ENCODE measurements at places on chromosomes 12 and 14.

DNA sequence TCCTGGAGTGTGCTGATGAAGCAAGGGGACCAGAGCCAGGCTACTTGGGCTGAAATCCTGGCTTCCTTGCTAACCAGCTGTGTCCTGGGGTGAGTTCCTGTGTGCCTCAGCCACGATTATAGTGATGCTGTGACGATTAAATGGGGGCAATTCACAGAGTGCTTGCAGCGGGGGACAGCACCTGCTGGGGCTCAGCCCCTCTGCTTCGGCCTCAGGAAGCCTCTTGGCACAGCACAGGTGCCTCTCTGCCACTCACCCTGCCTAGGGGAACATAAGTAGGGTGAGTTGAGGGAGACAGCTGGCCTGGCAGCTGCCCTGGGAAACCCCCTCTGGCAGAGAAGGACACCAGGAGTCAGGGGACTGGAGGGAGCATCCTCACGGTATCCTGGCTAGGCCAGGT lies 9.4 kb downstream of the KRT80 start:
- DNase-seq = peak; percentile 40

DNA sequence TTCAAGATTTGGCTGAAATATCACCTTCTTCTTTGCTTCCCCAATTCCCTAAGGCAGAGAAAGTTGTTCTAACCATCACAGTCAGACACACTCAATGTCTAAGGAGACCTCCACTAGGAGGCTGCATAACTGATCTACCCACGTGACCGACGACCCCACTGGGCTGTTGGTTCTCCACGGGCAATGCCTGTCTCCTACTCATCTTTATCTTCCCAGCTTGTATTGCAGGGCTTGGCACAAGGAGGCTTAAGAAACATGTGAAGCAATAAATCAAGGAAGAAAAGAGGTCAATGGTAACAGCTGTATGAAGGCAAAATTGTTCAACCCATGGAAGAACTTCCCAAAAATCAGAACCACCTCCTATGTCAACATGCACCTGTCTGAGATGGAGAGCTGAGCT lies 27.1 kb downstream of the NT5DC3 start:
- no peak for DNase-seq

- DNase-seq = peak; percentile 91
Measured at GRCh38 chr14:77660754-77661153, 44.3 kb upstream of the SPTLC2 start.

DNA sequence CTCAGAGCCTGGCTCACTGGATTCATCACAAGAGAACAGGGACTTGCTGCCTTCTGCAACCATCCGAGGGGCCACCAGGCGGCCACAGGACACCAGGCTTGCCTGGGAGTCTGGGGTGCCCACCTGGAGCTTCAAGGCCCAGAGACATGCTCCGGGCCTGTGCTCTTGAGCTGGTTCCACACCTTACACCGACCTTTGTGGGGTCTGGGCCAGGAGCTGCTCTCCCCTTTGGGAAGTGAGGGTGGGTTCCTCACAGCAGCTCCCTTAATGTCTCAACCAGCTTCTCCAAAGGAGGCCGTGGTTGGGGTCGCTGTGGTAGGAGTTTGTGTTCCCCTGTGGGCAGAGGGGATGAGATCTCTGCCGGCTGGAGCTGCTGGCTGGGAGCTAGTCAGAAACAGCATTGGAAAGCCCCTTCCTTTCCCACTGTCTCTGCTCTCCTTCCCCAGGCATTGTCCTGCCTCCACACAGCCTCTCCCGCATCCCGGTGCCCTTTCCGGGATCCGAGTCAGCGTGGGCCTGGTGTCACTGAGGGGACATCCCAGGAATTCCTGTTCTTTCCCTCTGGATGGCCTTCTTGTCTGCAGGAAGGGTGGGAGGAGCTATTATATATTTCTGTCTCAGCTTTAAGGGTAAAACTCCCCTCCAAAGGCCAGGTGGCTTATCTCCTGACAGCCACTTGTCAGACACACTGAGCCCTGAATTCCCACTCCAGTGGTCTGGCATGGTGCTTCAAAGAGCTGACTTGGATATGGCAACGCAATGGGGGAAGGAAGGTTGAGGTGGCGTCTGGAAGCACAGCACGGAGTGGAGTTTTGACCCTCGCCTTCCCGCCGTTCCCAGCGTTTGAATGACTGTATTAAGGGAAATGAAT lies 5.1 kb upstream of the PAPLN start:
- no peak for DNase-seq

DNA sequence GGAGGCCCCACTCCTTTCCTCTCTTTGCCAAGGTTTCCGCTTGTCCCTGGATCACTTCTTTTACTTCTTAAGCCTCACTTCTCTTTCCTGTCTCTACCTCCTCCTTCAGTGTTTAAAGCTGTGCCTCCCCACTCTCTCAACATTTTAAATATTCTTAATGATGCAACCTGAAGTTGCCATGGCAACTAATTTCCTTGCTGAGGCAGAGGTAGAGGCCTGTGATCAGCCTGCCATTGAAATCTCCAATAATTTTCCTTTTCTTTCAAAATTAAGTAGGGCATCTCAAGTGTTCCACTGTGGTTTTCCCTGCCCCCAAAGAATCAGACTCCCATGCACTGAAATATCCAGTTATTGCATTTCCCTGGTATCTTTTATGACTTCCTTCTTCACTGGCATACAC lies 108.6 kb upstream of the VRK1 start:
- DNase-seq = no peak

DNA sequence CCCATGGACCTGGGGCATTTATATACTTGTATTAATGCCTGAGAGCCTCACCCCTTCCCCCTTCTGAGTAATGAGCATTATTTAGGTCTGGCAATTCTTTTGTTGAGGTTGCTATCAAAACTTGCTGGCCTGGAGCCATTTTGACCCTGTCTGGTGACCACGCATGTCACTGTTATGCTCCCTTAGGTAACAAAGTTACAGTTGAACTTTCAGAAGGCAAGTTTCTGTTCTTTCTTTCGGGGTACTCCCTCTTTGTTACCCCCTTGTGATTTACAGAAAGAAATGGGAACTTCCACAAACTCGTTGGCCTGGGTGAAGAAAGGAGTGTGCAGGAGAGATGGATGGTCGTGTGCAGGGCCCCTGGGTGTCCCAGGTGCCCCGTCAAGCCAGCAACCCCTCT lies 305.4 kb downstream of the DPF3 start:
- no peak for DNase-seq

DNA sequence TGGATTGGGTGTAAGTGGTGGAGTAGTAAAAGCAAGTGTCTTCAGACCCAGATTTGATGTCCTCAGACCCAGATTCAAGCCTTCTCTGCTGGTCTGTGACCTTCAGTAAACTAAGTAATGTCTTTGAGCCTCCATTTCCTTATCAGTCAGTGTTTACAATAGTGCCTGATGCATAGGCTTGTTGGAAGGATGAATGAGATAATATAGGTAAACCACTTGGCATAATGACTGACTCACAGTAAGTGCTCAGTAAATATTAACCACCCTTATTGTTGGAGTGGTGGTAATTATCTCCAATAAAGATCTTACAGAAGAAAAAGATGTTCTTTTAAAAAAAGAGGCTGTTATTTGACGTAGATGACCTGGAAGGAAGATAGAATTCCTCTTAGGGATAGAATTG lies 86.2 kb downstream of the IGF1 start:
- DNase-seq = no peak

DNA sequence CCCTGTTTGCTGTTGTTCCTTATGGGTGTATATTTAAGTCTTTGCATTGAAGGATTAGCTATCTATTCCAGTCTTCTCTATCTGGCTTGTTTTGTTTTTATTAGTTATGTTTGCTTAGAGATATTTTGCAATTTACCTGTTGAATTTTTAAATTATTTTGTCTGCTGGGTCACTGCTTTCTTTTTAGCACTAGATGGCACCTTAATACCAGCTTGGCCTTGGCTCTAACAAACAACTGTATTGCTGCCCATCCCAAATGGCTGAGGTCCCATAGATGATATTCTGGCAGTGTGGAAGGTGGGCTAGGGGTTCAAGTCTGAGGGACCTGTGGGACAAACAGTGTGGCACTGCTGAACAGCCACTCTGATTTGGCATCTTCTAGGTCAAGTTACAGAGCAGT lies 144.0 kb upstream of the FBXO33 start:
- DNase-seq = no peak

- no peak for DNase-seq
Measured at GRCh38 chr12:57626111-57626920, 6.7 kb downstream of the B4GALNT1 start.

- DNase-seq = peak; percentile 45
Measured at GRCh38 chr14:20415782-20416206, 2.5 kb upstream of the TEP1 start.

DNA sequence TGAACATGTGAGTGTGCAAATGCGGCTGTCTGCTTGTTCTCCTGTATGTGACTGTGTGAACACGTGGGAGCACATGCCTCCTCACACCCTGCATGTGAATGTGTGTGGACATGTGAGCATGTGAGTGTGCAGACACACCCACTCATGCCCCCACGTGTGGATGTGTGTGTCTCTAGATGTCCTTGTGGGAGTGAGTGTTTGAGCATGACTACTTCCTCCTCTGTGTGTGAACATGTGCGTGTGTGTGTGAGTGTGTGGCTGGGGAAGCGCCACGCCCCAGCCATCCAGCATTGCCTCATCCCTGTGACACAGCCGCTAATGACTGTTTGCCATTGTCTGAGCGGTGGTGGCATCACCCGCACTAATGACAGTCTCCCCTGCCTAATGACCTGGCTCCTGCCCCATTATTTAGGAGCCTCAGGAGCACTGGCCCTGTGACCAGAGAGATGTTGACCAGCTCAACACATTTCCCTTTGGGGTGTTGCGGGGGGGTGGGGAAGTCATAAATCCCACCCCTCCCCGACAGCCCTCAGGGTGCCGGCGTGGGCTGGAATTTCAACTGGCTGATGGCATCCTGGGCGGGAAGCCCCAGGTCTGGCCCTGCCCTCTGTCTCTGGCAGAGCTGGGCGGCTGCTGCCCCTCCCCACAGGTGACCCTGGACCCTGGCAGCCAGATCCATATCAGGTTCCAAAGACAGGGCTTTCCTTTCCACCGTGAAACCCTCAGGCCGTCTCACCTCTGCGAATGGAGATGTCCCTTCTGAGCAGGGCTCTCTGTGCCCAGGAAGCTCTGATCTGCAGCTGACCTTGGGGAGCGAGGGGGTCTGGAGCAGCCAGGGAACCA lies 11.5 kb upstream of the KRT80 start:
- peak; percentile 65 for DNase-seq

- no peak for DNase-seq
Measured at GRCh38 chr14:79225815-79226214, 985.5 kb downstream of the DIO2 start.

DNA sequence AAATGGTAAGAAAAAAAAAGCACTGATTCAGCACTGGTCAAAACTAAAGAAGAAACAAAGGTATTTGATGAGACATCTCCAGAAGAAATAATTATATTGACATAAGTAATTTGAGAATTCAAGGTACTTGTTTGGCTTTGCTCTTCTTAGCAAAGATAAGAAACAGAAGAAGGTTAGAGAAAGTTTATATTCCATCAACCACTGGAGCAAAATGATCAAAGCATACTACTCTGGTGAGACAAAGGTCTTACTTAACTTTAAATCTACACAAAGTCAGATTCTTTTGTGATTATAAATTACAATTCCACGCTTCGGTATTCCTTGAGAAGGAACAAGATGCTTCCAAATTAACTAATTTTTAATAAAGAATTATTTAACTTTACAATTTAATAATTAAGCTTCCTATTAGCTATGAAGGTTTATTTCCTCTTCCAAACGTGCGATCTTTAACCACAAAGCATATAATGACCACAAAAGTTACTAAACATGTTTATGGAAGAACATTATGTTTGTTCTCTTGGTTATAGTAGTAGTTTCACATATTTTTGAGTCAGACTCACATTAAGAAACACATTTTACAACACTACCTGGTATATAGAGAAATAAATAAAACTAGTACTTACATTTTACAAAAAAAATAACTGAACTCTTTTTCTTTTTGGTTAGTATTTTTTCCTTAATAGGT lies 53.4 kb downstream of the METTL25 start:
- no peak for DNase-seq

- DNase-seq = no peak
Measured at GRCh38 chr14:91218014-91218413, 26.5 kb downstream of the GPR68 start.

- DNase-seq = no peak
Measured at GRCh38 chr12:76035045-76035444, 3.5 kb upstream of the PHLDA1 start.

GRCh38 chr14:30240018-30240417 lies 312.4 kb upstream of the PRKD1 start:
- DNase-seq = no peak

DNA sequence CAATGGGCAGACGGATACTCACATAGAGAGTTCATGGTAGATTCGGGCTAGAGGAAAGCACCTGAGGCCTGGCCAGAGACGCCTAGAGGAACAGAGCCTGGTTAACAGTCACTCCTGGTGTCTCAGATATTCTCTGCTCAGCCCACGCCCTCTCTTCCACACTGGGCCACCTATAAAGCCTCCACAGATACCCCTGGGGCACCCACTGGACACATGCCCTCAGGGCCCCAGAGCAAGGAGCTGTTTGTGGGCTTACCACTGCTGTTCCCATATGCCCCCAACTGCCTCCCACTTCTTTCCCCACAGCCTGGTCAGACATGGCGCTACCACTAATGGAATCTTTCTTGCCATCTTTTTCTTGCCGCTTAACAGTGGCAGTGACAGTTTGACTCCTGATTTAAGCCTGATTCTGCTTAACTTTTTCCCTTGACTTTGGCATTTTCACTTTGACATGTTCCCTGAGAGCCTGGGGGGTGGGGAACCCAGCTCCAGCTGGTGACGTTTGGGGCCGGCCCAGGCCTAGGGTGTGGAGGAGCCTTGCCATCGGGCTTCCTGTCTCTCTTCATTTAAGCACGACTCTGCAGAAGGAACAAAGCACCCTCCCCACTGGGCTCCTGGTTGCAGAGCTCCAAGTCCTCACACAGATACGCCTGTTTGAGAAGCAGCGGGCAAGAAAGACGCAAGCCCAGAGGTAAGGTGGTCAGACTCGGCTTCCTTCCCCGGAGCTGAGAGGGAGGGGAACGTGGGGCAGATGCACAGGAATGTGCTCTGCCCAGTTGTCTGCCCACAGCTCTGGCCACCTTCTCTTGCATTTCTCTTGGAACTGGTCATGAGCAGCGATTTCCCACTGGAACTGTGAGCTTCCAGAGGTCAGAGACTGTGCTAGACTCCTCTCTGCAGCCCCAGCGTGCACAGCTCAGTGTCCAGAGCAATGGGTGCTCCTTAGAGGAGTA lies at the start of gene CD4:
TSS of gene CD4 (plus strand) at position 557 of the 953 bp plus-strand sequence. CDS start 10,611 bp downstream, outside the sequence.
- no peak for DNase-seq

DNA sequence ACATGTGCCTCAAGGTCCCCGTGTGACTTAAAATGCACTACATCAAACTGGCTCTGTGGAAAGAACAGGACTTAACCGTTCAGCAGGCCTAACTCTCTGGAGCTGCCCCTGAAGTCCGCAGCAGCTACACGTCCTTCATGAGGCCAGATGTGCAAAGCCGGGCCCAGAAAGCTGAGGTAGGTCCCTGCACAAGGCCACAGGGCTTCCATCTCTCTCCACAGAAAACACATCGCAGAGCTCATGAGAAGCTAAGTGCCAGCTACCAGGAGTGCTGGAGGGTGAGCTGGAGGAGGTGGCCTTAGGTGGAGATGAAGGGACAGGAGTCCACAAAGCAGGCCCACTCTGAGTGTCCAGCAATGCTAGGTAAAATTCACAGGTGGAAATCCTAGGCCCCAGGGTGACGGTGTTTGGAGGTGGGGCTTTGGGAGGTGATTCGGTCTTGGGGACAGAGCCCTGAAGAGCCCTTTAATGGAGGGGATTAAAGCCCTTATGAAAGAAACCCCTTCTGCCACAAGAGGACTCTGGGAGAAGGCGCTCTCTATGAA lies 52.4 kb downstream of the VCPKMT start:
- DNase-seq = no peak

- no peak for DNase-seq
Measured at GRCh38 chr12:68828672-68829068, 20.7 kb downstream of the MDM2 start.
